ENCODE measurements at places on chromosomes 6 and 20.
A peak's percentile ranks its signal among the peaks of the same experiment; 100 is the strongest.

- DNase-seq = no peak
These were observed 17.4 kb downstream of the SPINT3 start for GRCh38 chr20:45497971-45498494.

GRCh38 chr6:109239160-109239559 lies 143.1 kb downstream of the CD164 start:
- no peak for DNase-seq

GRCh38 chr6:3710403-3710802 lies 41.1 kb downstream of the PXDC1 start:
- no peak for DNase-seq

DNA sequence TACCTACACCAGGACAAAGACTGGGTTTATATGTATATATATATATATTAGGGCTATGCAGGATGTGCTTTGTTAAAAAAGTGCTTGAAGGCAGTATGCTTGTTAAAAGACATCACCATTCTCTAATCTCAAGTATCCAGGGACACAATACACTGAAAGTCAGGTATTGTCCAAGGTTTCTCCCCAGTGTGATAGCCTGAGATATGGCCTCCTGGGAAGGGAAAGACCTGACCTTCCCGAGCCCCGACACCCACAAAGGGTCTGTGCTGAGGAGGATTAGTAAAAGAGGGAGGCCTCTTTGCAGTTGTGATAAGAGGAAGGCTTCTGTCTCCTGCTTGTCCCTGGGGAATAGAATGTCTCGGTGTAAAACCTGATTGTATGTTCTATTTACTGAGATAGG lies 156.9 kb downstream of the GPX5 start:
- DNase-seq = no peak

DNA sequence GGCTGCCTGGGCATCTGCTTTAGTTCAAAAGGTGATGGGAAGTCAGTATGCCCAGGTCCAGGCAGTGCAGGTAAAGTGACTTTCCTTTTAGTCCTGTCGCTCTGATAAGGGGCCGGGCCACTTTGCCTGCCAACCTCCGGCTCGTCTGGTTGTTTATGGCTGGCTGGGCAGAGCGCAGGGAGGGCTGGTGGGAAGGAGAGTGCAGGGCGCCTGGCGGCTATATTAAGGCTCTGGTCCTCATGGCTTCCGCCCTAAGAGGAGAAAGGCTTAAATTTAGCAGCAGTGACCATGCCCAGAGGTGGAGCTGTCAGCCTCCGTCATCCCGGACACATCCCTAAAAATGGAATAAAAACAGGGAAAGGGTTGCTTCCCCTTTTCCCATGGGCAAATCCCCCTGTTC lies 14.6 kb downstream of the GATA5 start:
- DNase-seq = no peak

GRCh38 chr20:16918366-16918765 lies 170.2 kb downstream of the OTOR start:
- no peak for DNase-seq

- DNase-seq = no peak
These were observed 347.3 kb upstream of the CDH4 start for GRCh38 chr20:60904730-60905129.

DNA sequence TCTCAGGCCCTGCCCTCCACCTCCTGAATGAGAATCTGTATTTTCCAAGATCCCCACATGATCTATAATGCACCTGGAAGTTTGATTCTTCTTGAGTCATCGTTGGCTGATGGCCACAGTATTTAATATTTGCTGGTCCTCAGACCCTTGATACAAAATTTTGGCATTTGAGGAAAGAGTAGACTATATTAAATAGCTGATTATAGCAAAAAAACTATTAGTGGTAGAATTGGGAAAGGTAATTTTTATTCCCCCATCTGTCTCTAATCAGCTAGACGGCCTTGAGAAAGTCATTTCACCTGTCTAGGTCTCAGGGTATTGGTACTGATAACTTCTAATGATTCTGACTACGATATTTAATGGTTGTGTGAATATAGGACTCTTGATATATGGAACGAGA lies 176.8 kb downstream of the BMP2 start:
- DNase-seq = no peak

DNA sequence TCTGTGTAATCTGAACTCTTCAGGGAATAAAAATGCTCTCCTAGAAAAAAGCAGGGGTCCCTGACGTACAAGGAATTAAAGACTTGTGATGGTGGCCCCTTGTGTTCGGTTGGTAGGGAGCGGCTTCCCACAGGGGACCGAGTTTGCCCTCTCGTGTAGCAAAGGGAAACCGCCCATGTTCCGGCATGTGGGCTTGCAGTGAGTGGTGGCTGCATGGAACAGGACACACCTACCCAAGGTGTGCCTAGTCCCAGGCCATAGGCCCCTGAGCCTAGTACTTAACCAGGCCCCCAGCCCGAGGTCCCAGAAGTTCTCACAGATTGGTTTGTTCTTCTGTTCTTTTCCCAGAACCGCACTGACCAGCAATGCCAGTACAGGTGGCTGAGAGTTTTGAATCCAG lies 15.5 kb downstream of the MYBL2 start:
- DNase-seq = no peak

DNA sequence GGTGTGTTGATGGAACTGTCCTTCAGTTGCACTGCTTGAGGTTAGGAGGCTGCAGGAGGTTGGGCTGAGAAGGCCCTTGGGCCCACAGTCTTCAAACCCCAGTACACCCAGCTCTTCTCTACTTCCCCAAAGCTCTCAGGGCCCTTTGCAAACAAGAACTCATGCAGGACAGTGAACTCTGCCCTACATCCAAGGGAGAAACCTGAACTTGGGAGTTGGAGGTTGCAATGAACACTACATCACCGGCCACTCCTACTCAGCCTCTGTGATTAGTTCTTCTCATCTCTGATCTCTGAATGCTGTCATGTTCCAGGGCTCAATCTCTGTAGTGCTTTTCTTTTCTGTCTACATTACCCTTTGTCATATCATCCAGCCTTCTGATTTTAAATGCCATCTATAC lies 148.5 kb upstream of the PDE7B start:
- no peak for DNase-seq

DNA sequence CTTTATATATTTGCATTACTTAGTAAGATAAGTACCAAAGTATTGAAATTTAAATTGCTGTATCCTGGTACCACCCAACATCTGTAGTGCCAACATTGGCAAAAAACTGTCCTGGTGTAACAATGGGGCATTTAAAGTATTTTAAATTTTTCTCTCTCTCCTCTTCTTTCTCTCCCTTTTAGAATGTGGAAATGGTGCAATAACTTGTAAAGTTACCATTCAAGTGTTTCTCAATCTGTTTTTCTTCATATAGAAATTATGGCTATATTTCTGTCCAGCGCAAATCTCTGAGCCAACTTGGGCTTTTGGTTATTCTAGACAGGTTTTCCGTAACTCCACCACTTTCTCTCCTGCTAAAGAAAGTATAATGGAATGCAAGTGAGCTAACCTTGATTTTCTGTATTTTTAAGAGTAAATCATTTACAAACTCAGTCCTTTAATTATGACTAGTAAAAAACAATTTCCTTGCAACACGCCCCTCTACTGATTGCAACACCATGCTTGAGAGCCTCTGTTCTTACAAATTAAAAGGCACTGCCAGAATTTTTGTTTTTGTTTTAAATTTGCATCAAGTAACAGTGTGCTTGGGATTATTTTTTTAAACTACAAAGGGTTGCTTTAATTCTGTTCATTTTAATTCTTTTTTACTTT lies 324.2 kb upstream of the CITED2 start:
- no peak for DNase-seq

- no peak for DNase-seq
These were observed 64.3 kb upstream of the PAK5 start for GRCh38 chr20:9903048-9903655.

- no peak for DNase-seq
These were observed 77.4 kb upstream of the HDDC2 start for GRCh38 chr6:125379174-125379573.

GRCh38 chr20:51424270-51425117 lies 118.0 kb downstream of the NFATC2 start:
- no peak for DNase-seq

GRCh38 chr6:1810880-1811279 lies 201.2 kb downstream of the FOXC1 start:
- no peak for DNase-seq

GRCh38 chr20:58239216-58239615 lies 10.8 kb upstream of the ANKRD60 start:
- DNase-seq = no peak

DNA sequence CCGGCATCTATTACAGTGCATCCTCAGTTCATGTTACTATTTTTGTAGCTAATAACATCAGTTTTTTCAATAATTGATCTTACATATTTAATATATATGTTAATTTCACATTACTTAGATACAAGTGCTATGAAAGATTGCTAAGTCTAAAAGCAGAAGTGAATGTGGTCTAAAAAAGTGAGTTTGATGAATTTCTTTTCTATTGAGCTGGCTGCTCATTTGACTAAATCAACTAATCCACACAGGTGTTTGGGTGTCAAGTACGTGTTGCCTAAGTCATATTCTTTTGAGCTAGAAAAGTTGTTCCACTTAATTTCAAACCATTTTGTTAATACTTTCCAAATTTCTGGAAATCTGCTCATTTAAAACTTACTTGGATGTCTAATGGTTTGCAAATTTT lies 46.6 kb upstream of the EZR start:
- no peak for DNase-seq

DNA sequence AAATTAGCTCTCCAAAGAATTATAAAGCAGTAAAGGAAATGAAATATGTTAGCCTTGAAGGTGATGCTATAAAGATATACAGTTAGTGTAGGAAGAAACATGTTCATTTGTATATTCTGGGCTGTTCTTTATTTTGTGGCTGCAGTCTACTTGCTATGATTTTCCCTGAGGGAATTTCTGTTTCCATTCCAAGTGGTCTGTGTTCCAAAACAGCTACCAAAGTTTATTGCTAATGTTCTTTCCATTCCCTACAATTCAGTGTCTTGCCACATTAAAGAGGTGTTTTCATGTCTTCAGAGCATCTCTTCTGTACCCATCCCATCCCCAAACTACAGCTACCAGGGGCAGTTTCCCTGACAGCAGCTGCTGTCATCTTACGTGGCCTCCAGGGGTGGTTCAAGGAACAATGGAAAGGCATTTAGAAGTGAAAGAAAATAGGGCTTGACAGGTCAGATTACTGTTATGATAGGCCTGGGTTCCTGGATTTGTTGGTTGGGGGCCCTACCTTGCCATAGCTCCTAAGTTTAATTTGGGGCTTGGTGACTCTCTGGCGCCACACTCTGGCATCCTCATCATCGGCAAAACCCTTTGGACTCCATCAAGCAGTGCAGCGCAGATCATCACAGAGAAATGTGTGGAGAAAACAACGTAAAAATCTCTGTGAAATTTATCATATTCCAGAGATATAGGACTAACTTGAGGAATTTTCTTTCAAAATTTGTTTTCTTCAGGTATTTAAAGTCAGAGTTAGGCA lies 33.8 kb upstream of the AIG1 start:
- DNase-seq = peak; percentile 48

DNA sequence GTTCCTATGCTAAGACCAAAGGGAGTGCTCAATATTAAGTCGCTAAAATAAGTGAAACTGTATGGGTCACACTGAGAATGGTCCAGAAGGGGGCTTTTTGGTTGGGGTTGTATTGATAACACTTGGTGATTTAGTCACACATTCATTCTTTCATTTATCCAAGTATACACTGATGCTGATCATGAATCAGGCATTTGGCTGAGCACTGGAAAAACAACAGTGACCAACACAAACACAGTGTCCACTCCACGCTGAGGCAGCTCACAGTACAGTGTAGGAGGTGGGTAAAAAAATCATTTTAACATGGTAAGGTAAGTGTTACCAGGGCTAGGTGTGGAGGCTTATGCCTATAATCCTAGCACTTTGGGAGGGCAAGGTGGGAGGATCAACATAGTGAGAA lies 9.2 kb upstream of the FAM83C start:
- DNase-seq = no peak

DNA sequence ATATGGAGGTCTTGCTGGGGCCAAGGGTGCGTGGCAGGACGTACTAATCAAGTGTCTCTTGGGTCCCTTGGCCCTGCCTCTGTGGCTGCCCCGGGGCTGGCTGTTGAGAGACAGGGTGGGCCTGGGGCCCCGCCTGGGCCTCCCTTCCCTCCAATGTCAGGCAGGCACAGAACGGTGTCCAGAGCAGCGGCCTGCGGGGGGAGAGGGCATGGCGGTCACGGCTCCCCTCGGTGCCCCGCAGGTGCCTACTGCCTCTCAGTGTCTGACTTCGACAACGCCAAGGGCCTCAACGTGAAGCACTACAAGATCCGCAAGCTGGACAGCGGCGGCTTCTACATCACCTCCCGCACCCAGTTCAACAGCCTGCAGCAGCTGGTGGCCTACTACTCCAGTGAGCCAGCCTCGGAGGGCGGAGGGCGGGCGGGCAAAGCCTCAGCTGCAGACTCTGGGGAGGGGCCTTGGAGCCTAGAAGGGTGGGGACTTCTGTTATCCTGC lies 50.0 kb downstream of the SRC start:
- no peak for DNase-seq

All from CD4-positive, alpha-beta T cell treated with Interleukin-15 for 4 hours (primary cell).